Fibroblast of pulmonary artery (primary cell): ENCODE measurements at places on chromosomes 11 and 22.
A peak's percentile ranks its signal among the peaks of the same experiment; 100 is the strongest.

GRCh38 chr22:37639070-37639760 is at the start of gene SH3BP1:
Gene SH3BP1 (plus strand): TSS chr22:37639669. CDS start chr22:37639788, 119 bp downstream.
- no peak for DNase-seq

DNA sequence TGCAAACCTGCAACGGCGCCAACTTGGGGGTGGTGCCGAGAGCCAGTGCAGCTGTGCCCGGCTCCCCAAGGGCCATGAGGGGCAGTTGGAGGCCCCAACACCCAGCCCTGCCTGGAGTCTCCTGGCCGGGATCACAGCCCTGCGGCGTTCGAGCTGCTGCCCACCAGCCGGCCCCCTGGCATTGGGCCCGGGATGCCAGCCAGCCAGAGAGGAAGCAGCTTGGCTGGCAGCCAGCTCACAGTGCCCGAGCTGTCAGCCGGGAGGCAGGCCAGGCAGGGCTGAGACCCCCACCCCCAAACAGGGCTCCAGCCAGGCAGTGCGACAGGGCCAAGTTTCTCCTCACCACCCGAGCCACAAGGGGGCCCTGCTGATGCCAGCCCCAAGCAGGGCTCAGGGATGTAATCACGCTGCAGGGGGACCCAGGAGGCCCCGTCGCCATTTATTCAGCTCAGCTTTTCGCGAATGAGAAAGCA is 26.0 kb upstream of the TCF20 start:
- no peak for DNase-seq

GRCh38 chr11:62678770-62679696 is at the start of gene UBXN1:
Gene UBXN1 (minus strand): TSS chr11:62679073. CDS start chr11:62678923, 150 bp downstream.
- DNase-seq: peak; percentile 92

DNA sequence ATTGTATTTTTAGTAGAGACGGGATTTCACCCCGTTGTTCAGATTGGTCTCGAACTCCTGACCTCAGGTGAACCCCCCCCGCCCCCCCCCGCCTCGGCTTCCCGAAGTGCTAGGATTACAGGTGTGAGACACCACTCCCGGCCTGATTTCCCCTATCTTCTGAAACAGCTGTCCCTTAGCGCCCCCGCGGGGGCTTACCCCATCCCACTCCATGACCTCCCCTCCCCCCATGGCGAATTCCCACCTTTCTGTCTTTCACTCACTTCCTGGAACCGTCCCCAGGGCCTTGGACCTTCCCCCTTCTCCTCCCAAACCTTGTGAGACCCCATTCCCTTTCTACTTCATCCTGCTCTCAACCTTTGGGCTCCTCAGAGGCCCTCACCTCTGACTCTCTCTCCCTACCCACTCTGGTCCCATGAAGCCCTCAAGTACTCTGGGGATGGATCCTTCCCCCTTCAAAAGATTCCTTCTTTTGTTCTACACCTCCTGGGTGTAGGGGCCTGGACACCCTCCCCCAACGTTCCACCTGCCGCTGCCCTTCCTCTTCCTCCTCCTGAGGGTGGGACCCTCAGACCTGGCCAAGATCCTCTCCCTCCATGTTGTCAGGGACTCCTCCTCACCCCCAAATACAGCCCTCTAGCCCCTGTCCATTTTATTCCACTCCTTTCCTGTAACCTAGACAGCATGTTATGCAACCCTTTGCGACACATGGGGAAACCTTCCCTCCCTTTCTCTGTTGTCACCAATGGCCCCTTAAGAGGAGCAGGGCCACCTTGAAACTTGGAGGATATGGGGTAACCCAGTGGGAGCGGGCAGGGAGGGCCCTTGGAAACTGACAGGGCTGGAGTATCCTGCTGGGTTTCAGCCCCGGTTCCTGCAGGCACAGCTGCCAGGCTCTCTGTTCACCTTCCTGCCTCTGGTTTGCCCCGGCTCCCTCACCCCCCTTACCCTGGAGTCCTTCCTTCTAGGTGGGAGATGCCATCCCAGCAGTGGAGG is 1.1 kb downstream of the PRDX5 start:
- DNase-seq: no peak

GRCh38 chr11:77324508-77324907 is 23.0 kb upstream of the GDPD4 start:
- DNase-seq: no peak

- DNase-seq: no peak
Observed at GRCh38 chr11:60433401-60433800, 4.0 kb downstream of the MS4A5 start.

DNA sequence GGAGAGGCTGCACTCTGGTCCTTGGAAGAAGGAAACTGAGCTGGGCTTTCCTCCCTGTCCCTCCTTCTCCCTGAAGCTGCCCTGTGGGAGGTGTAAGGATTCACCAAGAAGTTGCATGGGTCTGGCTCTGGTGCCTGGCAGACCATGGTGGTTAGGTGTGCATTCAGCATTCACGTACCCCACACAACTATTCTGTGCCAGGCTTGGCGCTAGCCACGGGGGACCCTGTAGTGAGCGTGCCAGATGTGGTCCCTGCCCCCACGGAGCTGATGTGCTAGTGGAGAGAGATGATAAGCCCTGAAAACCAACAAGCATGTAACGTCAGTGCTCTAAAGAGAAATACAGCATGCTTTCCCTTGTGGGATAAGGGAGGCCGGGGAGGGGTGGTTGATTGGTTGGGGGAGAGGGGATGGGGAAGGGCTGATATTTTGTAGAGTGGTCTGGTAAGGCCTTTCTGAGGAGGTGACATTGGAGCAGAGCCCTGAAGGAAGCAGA is 48.9 kb downstream of the CD82 start:
- DNase-seq: no peak

DNA sequence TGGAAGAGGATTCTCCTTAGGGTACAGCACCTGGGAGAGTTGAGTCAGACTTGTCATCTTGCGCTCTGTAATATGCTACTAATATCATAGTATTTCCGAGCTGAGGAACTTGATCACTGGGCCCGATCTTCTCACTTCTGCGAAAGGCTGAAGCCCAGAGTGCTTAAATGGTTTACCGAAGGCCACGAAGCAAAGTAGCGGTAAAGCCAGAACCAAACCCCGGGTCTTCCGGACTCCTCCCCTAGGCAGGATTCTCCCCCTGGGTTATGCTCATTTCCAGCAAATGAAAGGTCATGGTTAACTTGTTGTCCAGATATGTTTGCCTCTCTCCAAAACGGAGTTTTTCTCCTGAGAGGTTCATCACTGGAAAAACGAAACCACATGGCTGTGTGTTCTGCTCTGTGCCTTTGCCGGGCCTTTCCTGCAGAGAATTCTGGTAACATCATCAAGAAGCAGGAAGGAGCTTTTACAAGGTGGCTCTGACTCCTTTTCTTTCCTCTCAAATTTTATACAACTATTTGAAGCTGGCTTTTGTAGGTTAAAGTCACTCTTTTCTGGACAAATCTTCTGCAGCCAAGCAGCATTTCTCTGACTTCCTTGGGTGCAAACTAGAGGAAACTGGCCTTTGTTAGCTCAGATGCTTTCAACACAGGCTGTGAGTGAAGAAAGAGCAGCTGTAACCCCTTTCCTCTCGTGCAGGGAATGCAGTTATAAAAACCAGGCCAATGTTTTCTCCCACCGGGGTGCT is 35.5 kb downstream of the UBASH3B start:
- DNase-seq: peak; percentile 73

GRCh38 chr11:123391646-123392348 is 38.3 kb upstream of the GRAMD1B start:
- no peak for DNase-seq

GRCh38 chr11:20158597-20159257 is 1.5 kb downstream of the DBX1 start:
- DNase-seq: peak; percentile 77

GRCh38 chr11:122663764-122664163 is 8.2 kb downstream of the UBASH3B start:
- no peak for DNase-seq
